HS-27A (cell line): ENCODE measurements at places on chromosomes 12 and 14.
A peak's percentile ranks its signal among the peaks of the same experiment; 100 is the strongest.

GRCh38 chr12:121748571-121749265 lies 36.2 kb downstream of the TMEM120B start:
- DNase-seq: no peak

DNA sequence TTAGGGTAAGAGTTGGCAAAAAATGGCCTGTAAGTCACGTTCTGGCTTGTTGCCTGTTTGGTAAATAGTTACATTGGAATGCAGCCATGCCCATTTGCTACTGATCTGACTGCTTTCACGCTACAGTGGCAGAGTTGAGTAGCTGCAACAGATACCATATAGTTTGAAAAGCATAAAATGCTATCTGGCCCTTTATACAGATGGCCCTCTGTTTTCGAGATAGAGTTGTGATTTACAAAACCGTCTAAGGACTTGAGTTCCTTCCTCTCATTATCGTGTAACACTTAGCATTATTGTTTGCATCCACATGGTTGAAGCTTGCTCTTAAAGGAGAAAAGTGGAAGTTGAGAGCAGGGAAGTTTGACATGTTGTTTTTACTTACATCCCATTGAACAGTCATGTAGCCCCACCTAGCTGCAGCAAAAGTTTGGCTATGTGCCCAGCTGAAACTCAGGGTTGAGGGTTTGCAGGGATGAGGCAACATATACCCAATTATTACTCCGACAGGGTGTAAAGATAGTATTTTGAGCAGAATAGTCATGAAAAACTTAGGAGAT lies 11.3 kb upstream of the SCFD1 start:
- peak; percentile 74 for DNase-seq

GRCh38 chr14:79363291-79363690 lies 848.0 kb downstream of the DIO2 start:
- no peak for DNase-seq

DNA sequence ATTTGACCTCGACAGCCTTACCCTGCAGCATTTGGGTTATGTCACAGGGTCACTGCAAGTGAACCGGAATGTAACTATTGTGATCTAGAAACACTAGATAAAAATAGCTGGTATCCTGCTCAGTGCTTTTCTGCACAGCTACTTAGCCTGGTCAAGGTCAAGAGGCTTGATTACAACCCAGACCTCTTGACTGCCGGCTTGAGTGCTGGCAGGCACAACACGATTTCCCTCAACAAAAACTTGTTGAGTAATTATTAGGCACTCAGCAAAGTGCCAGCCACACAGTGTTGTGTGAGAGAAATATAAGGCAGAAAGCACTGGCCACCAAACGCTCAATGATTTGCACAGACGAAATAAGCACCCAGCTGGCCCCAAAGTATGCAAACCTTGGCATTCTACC lies 156.7 kb downstream of the NUAK1 start:
- no peak for DNase-seq

DNA sequence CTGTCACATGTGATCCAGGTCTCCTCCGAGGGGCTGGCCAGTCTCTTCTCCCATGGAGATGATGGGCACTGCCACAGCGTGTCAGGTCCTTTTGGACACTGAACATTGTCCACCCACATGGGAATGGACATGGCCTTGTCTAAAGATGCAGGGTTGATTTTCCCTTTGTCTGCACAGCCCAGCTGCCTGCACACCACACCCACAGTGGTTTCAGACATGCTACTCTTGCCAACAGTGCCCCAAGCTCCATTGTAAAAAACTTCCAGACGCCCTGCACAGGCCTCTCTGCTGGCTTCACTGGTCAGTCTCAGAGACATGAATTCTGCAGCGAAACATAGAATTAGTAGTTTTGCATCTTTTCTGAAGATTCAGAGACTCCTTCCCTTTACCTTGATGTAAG lies 18.5 kb downstream of the CD163 start:
- no peak for DNase-seq

DNA sequence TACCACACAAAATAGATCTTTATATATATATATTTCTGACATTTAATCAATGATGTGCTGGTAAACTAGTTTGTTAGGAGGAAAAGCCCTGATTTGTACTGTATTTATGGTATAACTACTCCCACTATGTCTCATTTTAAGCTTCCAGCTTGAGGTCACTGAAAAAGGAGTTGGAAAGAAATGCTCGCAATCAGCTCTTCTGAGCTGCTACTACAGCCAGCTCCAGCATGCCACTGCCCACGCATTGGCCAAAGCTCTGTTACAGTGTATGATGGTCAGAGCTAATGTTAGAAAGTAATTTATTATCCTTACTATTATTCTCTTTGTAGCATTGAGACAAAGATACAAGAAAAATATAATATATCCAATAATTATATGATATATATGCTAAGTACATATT lies 55.0 kb upstream of the PCED1B start:
- DNase-seq: no peak

DNA sequence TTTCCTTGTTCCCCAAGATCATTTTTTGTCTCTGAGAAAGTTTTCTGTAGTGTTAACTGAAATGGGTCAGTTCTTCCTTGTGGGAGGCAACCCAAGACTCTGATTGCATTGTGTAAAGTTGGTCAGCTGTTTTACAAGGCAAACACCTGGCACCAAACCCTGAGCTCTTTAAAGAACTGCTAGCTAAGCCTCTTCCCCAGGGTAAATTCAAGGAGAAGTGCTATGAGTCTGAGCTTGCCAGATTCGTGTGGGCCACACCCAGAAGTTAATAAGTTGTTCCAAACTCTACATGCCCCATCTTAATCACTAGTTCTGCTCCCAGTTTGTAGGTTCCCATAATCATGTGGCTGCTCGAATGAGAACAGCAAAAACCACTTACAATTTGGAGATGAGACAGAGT lies 214.5 kb downstream of the BTG1 start:
- DNase-seq: no peak

DNA sequence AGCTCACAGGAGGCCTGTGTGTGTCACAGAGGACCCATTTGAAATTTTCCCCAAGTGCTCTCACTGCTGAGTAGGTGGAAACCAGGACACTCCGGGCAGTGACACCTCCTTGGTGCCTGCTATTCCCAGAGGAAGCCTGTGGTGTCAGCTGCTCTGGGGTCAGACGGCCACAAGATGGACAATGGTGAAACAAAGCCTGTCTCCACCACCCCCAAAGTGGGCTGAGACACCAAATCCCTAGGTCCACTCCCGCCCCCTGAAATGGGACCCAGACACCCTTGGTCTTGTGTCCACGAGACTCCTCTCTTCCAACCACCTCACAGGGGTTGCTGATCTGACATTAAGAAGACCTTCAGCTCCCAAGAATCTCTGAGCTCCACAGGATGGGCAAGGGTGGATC lies 7.0 kb downstream of the KCNH3 start:
- DNase-seq: no peak
